ENCODE measurements at places on chromosomes 4 and X. TPM values are rescaled to one million over a fixed set of nuclear protein-coding genes. Genes with fewer than 3 reads are reported as not detected.

Gene LIMCH1
- 0.17 TPM for total RNA-seq

Gene PHEX
- total RNA-seq, result 1.9 TPM

Gene GATA1
- not detected for total RNA-seq

Gene SATL1
- not detected for total RNA-seq

Gene NPY5R
- not detected for total RNA-seq

Gene HERC6
- 9.0 TPM for total RNA-seq
